Fibroblast of skin of right biceps (primary cell): ENCODE measurements at places on chromosomes 3 and 15.

DNA sequence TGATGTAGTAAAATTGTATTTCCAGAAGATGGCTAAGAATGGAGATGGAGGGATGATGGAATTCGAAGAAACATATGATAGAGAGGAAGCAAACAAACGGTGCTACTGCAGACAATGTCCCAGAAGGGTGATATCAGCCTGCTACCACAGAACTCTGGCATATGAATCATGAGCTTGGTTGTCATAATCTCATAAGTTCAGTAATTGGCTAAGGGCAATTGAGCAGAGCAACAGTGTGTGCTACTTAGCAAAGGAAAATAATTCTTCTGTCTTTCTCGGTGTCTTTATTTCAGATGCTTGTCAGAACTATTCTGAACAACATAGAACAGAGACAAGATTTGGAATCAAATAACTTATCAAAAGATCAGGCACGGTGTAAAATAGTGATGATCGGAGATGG is 407.3 kb downstream of the GBE1 start:
- DNase-seq, result no peak

GRCh38 chr3:181919375-181919774 is 207.7 kb downstream of the SOX2 start:
- DNase-seq, result peak; percentile 68

DNA sequence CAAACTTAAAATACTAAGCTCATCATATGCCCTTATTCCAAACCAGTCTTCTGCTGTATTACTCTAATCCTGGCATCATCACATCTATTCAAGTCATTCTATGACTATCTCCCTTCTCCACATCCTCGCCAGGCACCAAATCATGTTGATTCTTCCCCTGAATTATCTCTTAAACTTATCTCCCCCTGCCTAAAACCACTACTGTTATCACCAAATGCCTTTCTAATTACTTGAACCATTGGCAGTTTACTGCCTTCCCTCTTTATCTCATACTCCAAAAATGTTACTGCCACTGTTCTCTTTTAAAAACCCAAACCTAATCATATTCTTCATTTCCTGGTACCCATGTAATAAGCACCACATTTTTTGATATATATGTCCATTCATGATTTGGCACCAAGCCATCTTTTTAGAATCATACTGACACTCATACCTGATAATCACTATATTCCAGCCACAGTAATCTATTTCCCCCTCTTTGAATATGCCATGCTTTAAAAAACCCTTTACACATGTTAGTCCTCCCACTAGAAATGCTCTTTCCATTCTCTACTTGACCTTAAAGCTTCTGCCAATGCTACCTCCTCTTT is 126.8 kb downstream of the PEAK1 start:
- DNase-seq, result peak; percentile 18

DNA sequence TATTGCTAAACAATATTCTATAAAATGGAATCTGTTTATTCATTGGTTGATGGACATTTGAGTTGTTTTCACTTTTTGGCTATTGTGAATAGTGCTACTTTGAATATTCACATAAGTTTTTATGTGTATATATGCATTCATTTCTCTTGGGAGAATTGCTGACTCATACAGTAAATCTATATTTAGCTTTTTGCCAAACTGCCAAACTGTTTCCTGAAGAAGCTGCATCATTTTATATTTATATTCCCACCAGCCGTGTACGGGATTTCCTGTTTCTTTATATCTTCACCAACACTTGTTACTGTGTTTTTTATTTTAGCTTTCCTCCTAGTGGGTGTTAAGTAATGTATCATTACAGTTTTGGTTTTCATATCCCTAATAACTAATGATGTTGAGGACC is 12.5 kb upstream of the TCAIM start:
- DNase-seq, result peak; percentile 47

GRCh38 chr3:120072867-120073525 is 21.3 kb downstream of the GSK3B start:
- DNase-seq, result no peak

DNA sequence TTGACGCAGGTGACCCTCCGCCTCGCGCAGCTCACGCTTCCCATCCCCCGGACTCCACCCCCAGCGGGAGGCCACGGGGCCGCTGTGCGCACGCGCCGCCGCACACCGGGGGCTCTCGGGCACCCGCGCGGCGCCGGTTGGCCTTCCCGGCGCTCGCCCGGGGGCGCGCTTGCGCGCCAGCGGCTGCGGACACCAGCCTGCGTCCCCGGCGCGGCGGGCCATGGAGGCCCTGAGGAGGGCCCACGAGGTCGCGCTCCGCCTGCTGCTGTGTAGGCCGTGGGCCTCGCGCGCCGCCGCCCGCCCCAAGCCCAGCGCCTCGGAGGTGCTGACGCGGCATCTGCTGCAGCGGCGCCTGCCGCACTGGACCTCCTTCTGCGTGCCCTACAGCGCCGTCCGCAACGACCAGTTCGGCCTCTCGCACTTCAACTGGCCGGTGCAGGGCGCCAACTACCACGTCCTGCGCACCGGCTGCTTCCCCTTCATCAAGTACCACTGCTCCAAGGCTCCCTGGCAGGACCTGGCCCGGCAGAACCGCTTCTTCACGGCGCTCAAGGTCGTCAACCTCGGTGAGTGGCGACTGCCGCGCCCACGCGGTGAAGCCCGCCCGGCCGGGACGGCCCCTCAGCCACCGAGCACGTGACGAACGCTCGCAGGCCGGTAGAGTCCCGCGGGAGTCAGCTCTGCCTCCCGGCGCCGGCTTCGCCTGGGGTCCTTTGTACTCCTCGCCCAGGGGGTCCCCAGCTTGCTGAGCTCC is at the start of gene C15orf61:
Gene C15orf61 (plus strand): TSS at position 103 of the 754 bp plus-strand sequence. CDS start 118 bp downstream, at position 221.
- peak; percentile 82 for DNase-seq

- DNase-seq, result peak; percentile 61
Measured at GRCh38 chr15:62833646-62834045, 208.9 kb upstream of the TPM1 start.

GRCh38 chr3:32077260-32078084 is 28.9 kb upstream of the GPD1L start:
- no peak for DNase-seq

- peak; percentile 10 for DNase-seq
Measured at GRCh38 chr3:116083683-116084082, 361.6 kb downstream of the LSAMP start.

- DNase-seq, result peak; percentile 12
Measured at GRCh38 chr15:80403712-80404056, 498 bp upstream of the ARNT2 start.

DNA sequence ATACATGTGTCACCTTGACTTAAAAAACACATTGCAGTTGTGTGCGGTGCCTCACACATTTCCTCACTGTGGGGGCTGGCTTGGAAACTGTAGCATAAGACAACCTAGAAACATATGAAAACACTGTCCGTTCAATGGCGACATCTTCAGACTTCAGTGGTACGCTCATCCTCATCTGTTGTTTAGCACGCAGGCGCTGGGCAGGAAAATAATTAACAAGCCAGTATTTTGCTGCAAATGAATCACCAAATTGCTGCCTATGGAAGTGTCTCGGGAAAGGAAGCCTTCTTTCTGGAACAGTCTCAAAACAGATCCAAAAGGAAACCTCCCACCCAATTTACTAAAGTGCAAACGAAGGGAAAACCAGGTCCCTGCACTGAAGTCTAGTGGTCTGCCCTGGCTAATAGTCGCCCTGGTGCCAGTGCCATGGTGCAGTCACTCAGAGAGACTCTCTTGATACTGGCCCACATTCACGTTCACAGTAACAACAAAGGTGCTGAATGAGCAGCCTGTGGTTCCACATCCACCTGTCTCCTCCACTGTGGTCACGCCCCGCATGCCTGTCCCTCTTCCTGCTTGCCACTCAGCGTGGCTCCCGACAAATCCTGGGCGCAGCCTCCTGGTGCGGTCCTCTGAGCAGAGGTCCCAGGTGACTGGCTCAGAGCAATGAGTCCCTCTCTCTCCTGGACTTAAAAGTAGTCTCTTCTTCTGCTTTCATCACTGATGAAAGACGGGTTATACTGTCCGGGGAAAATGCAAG is 35.6 kb upstream of the MUC13 start:
- DNase-seq, result no peak

- DNase-seq, result no peak
Measured at GRCh38 chr15:37080261-37080921, 20.0 kb downstream of the MEIS2 start.

- no peak for DNase-seq
Measured at GRCh38 chr15:78454992-78455391, 17.0 kb downstream of the IREB2 start.

DNA sequence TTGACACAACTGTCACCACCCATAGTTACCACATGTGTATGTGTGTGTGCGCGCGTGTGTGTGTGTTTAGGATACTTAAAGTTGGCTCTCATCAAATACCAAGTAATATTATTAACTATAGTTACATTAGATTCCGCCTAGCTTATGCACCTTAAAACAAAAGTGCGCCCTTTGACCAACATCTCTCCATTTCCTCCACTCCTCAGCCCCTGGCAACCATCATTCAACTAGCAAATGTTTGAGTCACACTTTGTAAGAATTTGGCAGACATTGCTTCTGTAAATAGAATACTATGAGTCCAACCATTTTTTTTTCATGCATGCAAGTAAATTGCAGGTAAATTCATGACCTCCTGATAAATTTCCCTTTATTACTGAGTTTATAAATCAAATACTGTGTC is 169.3 kb downstream of the GBE1 start:
- peak; percentile 38 for DNase-seq

DNA sequence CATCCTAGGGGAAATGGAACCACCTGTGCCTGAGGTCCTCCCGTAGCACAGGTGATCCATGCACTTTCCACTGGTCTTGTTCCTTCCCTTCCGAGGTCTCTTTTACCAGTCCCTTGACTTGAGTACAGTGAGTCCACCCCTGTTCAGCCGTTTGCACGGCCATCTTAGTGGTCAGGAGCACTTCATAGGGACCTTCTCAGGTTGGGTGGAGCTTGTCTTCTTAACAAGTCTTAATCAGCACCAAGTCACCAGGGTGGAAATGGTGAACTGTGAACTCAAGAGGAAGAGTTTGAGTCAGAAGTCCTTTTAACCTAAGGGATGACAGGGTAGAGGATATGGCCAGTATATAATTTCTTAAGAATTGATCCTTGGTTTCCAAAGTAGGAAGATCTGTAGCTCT is 21.4 kb downstream of the ARL8B start:
- no peak for DNase-seq

DNA sequence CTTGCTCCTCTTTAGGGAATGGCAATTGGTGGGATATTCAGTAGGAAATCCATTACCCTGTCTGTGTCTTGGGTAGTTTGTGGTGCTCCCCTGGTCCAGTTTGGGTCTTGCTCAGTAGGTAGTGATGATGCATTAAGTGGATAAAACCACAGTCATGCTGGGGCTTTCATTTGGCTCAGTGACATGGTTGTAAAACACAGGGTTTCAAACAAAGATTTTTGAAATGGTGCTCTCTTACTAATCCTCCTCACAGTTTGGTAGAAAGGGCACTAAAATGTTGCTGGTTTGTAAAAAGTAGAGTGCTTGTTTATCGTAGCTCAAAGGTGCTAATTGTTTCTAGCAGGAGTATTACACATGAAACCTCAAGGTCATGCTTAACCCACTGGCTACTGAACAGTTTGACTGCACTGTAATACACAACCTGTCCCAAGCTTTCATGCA is 22.9 kb downstream of the BBX start:
- DNase-seq, result peak; percentile 21

DNA sequence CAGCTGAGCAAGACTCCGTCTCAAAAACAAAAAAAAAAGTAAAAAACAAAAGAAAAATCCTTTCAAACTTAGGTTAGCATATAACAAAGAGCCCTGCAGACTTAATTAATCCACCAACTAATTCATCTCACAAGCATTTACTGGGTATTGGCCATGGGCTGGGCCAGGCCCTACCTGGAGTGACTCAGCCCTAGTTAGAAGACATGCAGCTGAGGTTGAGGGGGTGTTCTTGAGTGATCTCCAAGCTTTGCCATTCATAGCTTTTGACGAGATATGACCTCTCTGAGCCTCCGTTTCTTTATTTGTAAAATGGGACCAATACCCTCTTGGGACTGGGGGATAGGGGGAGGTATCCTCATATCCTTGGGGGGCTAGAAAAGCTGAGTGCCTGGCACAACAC is 7.8 kb downstream of the FBXL22 start:
- DNase-seq, result no peak

DNA sequence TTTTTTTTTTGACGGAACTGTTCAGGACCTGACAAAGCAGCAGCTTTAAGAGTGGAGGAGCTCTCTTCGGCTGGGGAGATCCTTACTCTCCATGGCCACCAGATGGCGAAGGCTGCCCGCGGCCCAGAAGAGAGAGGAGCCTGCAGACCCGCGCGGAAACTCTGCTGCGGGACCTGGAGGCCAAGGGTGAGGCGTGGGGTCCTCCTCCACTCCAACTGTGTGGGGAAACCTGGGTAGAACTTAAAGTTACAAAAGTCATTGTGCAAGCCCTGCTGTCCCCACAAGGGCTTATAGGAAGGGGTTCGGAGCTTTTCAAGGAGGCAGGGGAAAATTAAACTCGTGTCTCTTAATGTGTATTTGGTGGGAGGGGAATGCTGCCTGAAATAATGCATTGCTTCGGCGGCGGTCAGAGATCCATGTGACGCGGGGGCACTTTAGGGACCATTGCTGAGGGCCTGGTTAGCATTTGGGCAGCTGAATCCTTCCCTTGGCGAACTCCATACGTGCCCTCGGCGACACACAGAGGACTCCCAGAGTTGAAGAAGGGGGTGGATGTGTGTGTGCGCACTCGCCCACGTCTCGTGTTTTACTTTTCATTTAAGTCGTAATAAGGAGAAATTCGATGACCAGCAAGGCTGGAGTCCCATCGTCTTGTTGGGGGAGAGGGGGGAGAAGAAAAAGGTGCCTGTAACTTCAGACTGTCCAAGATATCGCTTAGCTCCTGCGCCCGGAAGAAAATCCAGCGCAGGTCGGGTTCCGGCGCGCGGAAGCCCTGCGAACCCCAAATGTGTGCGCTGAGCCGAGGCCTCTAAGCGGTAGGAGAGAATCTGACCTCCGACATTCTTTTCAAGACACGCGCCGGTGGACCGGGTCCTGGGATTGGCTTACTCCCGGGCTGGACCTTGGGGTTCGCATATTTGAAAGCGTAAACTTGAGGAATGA is 9.7 kb downstream of the EOMES start:
- peak; percentile 68 for DNase-seq

GRCh38 chr15:90540768-90541167 is 11.0 kb downstream of the CRTC3 start:
- DNase-seq, result no peak

- peak; percentile 53 for DNase-seq
Measured at GRCh38 chr15:70617076-70617910, 146.1 kb downstream of the UACA start.
